ENCODE measurements at places on chromosomes 2 and 18. TPM values are rescaled to one million over a fixed set of nuclear protein-coding genes. Genes with fewer than 3 reads are reported as not detected.

- no peak for ATAC-seq
Observed at GRCh38 chr2:234075518-234075915, 25.0 kb downstream of the SPP2 start.

- no peak for ATAC-seq
Observed at GRCh38 chr2:236014408-236015131, 153.6 kb downstream of the GBX2 start.

Gene IL36RN
- not detected for total RNA-seq

DNA sequence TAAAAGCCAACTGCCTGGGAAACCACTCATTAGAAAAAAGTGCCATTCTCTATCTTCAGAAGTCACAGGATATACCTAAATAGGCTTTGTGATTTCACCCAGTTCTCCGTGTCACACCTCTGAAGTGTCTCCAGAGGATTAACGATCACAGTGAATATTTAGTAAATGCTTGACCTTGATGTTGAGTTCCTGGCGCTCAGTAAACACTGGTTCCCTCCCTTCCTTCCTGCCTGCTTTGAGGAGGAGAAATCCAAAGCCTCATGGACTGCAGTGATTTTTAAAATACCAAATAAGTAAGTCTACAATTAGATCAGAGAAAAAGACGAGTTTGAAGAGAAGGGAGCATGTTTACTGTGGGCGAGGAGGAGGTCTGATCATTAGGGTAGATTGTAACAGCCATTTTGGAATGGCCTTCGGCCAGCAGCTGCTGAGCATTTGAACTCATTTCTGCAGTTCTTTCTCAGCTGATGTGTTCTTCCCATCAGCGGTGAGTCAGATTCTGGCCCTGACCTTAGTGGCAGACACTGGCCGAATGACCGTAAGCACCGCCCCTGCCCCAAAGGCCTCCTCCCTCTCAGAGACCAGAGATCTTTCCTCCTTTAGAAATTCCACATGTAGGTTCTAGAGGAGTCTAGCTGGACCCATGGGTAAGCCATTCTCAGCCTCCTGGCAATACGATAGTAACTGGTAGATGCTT, 62.1 kb upstream of the SLC16A14 start:
- ATAC-seq: no peak

Gene GKN1
- not detected for total RNA-seq

DNA sequence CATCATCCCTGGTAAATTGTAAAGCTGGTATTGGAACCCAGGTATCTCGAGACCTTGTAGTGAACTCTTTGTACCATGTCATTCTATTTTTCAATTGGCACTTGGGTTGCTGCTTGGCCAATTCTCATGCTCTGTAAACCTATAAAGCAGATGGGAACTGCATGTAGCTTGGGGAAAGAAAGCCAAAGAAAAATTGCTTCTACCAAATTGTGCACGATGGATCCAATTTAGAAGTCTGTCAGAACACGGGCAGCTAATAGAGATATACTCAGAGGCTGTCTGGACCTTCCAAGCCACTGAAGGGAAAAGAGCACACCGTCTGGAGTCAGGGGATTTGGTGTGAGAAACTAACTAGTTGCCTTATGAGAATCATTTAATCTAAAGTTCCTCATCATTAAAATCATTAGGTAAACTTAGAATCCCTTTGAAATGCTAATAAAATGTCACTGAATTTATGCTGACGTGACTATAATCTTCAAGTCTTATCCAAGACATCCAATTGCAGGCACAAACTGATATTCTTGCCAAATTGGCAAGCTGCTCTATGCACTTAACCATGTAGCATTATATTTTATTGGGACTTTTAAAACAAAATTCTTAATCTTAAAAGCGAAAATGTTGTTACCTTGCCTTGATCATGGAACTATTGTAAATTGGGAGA, 206.8 kb downstream of the DCC start:
- ATAC-seq: no peak

DNA sequence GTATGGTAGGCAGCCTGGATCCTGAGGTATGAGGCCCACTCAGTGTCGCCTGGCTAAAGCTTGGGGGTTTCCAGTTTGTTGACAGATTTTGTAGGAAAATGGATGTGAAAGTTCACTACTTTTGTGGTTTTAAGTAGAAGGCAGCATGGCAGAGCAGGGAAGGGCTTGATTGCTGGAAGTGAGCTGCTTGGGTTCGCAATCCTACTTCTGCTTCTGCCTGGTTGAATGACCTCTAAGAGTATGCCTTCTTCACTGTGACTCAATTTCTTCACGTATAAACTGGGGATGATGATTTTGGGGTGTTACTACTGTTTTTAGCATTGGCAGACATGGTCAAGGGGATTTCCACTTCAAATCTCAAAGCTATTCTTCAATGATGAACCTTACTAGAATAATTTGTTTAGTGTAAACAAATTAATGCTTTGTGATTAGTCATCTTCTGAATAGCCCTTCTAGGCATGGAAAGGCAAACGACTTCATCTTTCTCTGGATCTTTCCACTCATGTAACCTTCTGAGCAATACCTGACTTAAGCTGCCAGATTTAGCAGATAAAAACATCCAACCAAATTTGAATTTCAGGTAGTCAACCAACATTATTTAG, 13.2 kb downstream of the BMP10 start:
- peak; percentile 81 for ATAC-seq

Gene LAMA1
- not detected for total RNA-seq
